ENCODE measurements at places on chromosomes 2 and 18.

GRCh38 chr2:120522151-120522751, 176.3 kb downstream of the INHBB start:
- no peak for DNase-seq

DNA sequence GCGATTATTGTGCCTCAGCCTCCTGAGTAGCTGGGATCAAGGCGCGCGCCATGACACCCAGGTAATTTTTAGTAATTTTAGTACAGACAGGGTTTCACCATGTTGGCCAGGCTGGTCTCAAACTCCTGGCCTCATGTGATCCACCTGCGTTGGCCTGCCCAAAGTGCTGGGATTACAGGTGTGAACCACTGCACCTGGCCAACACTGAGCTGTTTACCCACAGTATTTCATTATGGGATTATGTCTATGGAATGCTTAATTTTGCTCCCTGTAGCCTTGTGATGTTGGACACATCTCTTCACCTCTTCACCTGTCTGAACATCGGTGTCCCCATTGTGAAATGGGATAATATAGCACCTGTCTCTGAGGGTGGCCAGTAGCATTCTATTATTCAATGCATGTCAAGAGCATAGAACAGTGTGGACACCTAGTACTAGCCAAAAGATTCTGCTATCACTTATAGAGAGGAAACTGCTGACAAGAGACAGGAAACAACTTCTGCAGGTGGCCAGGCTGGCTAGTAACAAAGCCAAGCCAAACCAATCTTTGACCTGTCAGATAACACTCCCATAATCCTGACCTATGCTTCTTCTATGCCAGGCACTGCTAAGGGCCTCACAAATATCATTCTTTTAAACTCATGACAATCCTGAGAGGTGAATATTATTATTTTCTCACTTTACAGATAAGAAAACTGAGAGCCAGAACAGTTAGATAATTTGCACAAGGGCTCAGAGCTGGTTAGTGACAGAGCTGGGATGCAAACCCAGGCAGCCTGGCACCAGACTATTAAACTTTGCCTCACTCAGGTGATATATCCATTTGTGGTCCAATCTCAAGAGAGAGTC, 29.4 kb upstream of the REEP1 start:
- DNase-seq = no peak

DNA sequence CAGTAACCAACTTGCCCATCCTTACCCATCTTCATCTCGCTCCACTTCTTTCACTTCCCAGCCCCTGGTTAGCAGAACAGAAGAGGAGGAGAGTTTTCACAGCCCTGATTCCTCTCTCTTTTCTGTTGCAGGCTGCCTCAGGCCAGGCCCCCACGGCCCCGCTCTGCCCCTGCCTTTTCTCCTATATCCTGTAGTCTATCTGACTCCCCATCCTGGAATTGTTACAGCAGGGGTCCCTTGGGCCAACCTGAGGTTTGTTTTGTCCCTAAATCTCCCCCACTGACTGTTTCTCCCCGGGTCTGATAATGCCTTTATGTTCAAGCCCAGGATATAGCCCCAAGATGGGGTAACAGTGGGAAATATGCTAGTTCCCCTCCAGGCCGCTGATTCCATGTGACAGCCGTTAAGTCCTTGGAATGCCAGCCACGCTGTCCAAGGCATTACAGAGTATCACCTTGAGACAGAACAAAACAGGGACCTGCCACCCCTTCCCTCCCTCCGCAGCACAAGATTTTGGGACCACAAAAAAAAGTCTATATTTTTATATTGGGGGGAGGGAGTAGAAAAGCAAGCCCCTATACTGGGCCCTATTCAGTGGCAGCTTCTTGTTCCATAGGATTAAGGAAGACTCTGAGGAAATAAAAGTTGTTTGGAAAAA, 1.4 kb downstream of the OST4 start:
- DNase-seq = no peak

- DNase-seq = no peak
Measured at GRCh38 chr2:238422285-238422684, 4.4 kb upstream of the ASB1 start.

DNA sequence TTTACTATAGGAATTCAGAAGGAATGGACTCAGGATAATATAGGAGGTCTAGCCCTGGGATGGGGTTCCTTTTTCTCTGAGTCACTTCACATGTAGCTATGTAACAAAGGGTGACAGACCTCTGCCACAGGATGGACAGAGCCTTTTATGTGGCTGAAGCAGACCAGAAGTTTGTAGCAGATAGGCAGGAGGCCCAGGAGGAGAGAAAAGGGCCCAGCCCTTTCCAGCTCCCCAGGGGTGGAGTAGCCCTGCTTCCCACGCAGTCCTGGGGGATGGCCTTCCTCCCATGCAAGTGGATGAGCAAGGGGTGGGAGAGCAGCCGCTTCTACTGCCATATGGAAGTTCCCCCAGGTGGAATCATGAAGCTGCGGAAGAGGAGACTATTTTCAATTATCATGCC, 40.3 kb downstream of the ARMC9 start:
- DNase-seq = no peak

- no peak for DNase-seq
Measured at GRCh38 chr2:595831-596592, 81.2 kb downstream of the TMEM18 start.

DNA sequence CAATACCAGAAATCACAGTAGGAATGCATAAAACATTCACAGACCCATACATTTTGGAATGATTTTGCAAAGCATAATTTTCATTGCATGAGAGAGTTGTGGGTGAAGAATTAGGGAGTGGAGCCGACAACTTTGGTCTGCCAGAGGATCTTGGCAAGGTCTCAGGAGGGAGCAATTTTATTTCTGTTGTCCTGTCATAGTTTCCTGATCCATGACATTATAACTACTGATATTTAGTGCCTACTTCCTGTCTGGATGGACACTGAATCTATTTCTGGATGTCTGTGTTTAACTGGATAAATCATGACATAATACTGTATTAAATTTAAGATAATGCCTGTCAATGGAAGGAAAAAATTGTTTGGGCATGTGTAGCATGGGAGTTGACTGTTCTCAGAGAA, 2.4 kb downstream of the ITGA4 start:
- no peak for DNase-seq

GRCh38 chr18:36635414-36636096, 193.2 kb downstream of the TPGS2 start:
- no peak for DNase-seq

DNA sequence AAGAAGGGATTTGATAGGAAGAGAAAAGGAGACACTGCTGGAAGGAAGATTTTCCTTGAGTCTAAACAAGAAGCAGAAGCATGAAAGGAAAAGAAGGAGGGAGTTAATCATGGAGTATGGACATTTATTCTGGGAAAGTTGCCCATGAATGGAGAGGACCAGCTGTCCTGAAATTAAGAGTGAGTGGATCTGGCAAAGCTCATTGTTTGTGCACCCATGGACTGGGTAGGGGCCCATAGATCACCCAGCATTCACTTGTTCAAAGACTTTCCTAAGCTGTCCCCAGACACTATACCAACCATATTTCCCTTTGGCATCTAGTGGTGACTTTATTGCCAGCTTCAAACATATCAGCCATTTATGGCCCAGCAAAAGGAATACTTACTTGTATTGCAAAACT, 422.7 kb downstream of the FBXO15 start:
- no peak for DNase-seq

DNA sequence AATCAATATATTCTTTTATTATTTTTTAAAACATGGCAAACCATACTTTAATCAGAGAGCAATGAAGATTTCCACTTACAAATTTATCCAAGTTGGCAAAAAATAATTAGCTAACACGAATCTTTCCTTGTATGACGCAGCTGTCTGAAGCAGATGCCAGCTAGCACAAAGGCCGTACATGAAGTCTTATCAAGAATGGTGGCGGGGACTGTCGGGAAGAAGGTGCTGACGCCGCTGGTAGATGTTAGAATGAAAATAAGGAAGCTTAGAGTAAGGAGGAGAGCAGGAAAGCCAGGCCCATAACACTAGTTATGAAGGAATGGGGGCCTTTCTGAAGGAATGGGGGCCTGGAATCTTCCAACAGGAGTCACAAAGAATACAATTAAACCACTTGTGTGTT, 96.7 kb downstream of the ZNF516 start:
- no peak for DNase-seq

DNA sequence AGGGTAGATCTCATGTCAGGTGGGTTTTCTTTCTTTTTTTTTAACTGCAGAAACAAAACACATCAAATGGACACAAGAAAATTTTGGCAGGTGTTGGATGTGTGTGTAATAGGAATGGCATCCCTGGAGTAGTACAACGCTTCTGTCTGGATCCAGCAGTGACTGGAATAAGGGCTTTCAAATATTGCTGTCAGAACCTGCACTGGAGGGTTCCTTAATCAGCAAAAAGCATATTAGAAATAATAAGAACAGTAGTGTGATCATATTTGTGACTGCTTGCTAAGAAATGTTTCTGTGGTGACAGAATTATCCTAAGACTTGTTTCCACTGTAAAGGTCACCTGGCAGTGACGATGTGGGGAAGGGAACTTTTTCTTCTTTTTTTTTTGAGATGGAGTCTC, 30.8 kb downstream of the CREG2 start:
- DNase-seq = no peak

- no peak for DNase-seq
Measured at GRCh38 chr2:196747400-196747799, 52.1 kb downstream of the GTF3C3 start.

- no peak for DNase-seq
Measured at GRCh38 chr2:53994818-53995808, 24.3 kb upstream of the PSME4 start.

- no peak for DNase-seq
Measured at GRCh38 chr2:148479398-148479797, 165.2 kb upstream of the EPC2 start.

GRCh38 chr2:63056107-63057050, 5.7 kb downstream of the OTX1 start:
- no peak for DNase-seq

- DNase-seq = peak; percentile 72
Measured at GRCh38 chr2:210224941-210225672, at the start of gene ACADL. Gene ACADL (minus strand): TSS chr2:210225447. CDS start chr2:210225263, 184 bp downstream.

GRCh38 chr2:152405206-152406118, 70.5 kb downstream of the FMNL2 start:
- DNase-seq = no peak

DNA sequence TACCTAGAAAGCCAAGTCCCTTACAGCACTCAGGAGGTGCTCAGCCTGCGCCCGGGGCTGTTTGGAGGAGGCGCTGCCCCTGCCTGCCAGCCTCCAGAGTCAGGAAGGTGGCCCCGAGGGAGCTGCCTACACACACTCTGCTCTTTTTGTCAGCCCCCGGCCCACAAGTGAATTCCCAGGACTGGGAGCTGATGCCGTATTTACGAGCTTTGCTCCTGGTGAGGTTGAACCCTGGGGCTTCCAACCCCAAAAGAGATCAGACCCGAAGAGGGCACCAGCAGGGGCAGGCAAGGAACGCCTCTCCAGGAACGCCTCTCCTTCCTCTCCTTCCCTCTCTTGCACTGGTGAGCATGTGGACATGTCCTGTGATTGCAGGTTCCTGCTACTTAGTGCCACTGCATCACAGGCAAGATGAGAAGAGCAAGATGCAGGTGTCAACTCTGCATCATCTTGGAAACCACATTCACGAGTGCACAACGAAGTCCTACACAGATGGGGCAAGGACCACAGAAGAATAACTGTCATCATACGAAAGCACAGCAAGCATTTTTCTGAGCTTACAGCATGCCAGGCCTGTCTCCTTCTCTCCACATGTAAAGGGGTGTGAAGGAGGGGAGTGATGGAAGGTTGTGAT, 126.7 kb downstream of the NDUFA10 start:
- DNase-seq = peak; percentile 32

- no peak for DNase-seq
Measured at GRCh38 chr2:109257653-109258052, 128.6 kb downstream of the SH3RF3 start.

GRCh38 chr2:183597841-183598240, 473.6 kb downstream of the NUP35 start:
- no peak for DNase-seq

DNA sequence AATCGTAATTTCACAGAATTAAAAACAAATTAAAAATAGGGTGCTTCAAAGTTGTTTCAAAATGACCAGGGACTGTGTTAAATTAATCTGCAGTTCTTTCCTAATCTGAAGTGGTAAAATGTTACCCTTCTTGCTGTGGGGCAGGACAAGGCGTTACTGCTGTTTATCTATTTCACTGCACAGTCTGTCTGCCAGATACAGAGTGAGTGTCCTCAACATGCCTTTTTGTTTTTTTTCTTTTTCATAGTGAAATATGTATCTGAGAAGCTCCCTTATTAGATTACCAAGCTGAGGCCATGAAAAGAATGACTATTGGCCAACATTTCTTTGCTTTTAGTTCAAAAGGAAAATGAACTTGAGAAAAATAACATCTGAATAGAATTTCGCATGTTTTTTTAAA, 38.0 kb downstream of the KCTD1 start:
- no peak for DNase-seq

DNA sequence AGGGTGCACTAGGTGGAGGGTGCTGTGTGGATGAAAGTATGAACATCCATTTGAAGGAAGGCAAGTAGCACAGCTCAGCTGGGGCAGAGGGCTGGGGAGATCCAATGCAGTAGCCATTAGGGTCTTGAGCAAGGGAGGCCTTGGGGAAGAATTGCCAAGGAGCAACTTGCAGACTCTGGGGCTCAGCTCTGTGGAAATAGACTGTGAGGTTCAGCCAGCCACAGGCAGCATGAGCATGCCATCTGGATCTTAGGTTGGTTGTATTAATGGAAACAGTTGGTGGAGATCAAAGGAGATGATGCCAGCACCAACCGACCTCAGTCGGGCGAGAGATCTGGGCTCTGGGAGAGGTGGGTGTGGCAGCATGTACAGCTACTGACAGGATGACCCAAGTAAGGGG, 5.6 kb downstream of the ZAP70 start:
- DNase-seq = no peak

GRCh38 chr18:11324956-11325882, 175.8 kb upstream of the PIEZO2 start:
- no peak for DNase-seq

DNA sequence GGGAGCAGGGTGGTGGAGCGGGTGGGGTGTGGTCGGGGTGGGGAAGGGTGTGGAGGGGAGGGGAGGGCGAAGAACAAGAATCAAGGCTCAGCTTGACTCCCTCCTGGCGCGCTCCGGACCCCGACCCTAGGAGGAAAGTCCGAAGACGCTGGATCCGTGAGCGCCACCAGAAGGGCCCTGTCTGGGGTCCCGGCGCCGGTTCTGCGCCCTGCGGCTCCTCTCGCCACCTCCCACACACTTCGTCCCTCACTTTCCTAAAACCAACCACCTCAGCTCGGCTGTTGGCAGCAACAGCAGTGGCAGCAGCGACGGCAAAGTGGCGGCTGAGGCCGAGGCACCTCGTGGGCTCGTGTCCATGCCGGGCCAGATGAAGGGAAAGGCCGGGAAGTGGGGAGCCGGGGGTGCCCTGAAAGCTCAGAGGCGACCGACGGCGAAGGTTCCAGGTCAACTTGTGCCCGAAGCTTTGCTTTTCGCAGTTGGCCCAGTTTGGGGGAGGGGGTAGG, 2.1 kb downstream of the KLHL14 start:
- no peak for DNase-seq

Data from ureter (tissue), 1 donor.